Esophagus squamous epithelium (tissue), 5 donors: ENCODE measurements at places on chromosomes 13 and 19. TPM values are rescaled to one million over a fixed set of nuclear protein-coding genes. Genes with fewer than 3 reads are reported as not detected.

DNA sequence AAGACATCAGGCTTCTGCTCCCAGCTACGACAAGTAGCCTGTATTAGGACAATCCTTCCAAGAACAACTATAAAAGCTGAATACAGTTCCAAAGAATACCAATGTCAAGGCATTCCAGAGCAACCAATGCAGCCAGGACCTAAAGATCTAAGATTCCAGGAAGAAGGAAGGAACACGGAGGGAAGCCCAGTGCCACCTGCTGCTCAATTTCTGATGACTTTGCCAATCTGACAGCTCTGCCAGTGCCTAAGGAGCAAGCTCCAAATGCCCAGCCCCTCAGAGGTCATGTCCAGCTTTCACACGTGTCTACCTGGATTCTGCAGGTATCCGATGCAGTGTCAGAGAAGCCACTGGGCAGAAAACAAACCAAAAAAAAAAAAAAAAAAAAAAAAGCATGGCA, 164.4 kb downstream of the IRS2 start:
- H3K4me3 ChIP-seq = no peak overlapping the region
- H3K36me3 ChIP-seq = no peaks in the 10 kb centered on the region
- H3K27ac ChIP-seq = no peak overlapping the region
- DNase-seq = no peak
- no peaks in the 10 kb centered on the region for H3K4me1 ChIP-seq

- no peak overlapping the region for H3K4me3 ChIP-seq
- no peaks in the 10 kb centered on the region for H3K27me3 ChIP-seq
- H3K36me3 ChIP-seq = no peaks in the 10 kb centered on the region
- DNase-seq = no peak
Measured at GRCh38 chr19:7337380-7338194, 11.2 kb upstream of the ARHGEF18 start.

DNA sequence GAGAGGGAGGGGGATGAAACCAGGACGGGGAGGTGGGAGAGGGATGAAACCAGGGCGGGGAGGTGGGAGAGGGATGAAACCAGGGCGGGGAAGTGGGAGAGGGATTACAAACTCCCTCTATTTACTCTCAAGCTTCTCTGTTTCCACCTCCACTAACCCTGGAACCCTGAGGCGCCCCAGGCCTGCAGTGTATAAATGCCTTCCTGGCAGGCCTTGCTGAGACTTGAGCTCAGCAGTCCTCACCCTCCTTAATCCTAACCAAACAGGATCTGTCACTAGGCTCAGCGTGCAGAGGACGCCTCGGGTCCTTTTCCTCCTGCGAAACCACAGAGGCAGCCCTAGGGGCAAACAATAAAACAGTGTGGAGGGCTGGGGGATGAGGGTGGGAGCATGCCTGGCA, 32.1 kb upstream of the OR1M1 start:
- H3K4me1 ChIP-seq = peaks cover 17% of the 10 kb centered on the region
- no peaks in the 10 kb centered on the region for H3K36me3 ChIP-seq
- no peak overlapping the region for H3K4me3 ChIP-seq
- H3K27ac ChIP-seq = no peak overlapping the region
- H3K27me3 ChIP-seq = no peaks in the 10 kb centered on the region
- no peak for DNase-seq

DNA sequence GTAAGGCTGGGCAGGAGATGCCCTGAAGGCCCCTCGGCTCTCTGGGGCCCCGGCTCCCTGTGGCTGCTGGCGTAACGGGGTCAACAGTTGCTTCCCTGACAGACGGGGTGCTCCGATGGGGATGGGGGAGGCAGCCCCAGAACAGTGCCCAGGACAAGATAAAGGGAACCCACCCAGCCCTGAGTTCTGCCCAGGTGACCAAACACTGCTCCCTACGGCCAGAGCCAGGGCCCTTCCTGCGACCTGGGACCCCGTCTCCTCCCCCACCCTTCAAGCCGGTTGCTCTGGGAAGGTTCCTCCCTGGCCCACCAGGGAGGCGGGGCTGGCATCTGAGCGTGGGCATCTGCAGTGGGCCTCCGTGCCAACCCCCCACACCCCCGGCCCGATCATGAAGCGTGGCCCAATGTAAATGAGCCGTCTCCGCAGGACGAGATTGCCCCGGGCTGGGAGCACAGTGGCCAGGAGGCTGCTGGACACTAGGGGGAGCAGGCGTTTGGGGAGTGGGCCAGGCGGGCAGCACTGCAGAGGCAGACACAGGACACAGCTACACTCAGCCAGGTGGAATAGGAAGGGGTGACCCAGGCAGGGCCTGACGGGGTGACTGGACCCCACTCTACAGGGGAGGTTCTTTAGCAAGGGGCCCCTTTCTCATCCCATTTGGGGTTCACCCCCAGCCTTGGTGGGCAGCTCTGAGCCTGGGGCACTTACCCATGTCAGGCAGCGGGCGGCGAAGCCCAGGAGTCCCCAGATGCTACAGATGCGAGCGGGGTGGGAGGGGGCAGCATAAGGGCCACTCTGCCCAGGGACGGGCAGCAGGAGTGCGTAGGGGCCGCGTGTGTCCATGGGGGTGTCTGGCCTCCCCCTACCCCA, 1.2 kb upstream of the NKPD1 start:
- H3K27ac ChIP-seq = peak overlapping the region; percentile 56
- H3K27me3 ChIP-seq = no peaks in the 10 kb centered on the region
- H3K4me1 ChIP-seq = peaks cover 44% of the 10 kb centered on the region
- no peak for DNase-seq

DNA sequence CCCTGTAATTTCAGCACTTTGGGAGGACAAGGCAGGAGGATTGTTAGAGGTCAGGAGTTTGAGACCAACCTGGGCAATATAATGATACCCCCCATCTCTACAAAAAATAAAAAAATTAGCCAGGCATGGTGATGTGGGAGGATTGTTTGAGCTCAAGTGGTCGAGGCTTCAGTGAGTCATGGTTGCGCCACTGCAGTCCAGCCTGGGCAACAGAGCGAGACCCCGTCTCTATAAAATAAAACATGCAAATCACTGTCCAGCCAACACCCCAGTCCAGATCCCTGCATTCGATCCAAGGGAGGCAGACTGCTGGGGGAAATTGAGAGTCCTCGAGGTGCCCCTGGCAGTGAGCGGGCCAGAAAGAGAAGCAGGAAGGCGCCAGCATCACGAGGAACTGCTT, 7.0 kb downstream of the CYTH2 start:
- H3K27me3 ChIP-seq = no peaks in the 10 kb centered on the region
- peaks cover 52% of the 10 kb centered on the region for H3K36me3 ChIP-seq
- H3K4me3 ChIP-seq = no peak overlapping the region

DNA sequence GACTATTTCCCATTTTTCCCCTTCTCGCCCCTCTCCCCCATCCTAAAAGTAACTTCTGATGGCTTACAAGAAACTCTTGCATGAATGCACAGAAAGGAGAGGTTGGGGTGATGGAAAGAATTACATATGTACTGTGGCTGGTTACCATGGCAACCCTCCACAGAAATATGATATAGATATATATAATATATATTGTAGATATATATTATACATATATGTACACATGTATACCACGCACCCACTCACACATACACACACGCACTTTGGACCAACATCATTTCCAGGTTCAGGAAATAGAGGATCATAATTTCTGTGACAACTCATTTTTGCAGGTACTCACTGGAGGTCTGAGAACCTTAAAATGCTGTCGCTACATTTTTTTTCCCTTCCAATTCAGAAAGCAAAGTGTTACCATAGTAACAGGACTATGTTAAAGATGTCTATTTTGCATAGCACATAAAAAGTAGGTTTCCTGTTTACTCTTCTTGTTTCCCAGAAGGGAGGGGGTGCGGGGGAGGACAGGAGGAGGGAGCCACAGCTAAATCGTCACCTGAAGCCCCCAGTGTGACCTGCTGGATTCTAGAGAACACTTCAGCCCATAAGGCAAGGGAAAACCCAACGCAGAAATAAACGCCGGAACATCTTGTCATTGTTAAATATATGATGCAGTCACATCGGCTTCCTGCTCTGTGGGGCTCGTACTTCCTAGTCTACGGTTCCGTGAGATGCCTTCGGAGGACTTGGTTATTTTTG, 44.7 kb downstream of the EFNB2 start:
- no peak overlapping the region for H3K4me3 ChIP-seq
- peaks cover 5% of the 10 kb centered on the region for H3K36me3 ChIP-seq
- no peak for DNase-seq
- H3K27me3 ChIP-seq = no peaks in the 10 kb centered on the region
- H3K4me1 ChIP-seq = no peaks in the 10 kb centered on the region
- no peak overlapping the region for H3K27ac ChIP-seq

DNA sequence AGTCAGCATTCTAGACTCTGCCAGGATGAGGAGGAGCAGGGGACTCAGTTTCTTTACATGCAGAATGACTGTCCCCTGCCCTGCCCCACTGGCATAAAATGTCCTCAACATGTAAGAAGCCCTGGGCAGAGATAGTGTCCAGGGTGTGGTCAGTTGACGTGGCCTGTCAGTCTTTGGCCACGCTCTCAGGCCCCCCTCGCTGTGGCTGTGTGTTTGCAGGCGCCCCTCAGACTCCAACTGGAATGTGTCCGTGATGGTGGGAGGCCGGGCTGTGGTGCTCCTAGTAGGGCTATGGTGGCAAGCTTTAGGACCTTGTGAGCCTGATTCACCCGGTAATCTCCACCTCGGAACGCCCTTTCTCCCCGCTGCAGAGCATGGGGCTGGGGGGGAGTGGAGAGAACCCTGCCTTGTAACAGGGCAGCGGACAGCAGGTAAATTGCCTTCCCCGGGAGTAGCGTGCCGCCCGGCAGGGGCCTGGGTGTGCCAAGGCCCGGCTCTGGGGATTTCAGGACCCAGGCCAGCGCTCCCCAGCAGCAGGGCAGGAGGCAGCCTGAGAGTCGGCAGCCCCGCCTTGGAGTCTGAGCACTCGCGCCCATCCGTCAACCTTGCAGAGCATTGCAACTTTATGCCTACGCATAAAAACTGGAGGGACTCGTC, 62.3 kb downstream of the CHST8 start:
- H3K4me3 ChIP-seq = no peak overlapping the region
- H3K36me3 ChIP-seq = no peaks in the 10 kb centered on the region
- H3K4me1 ChIP-seq = no peaks in the 10 kb centered on the region
- H3K27me3 ChIP-seq = no peaks in the 10 kb centered on the region

ZNF66 gene
- total RNA-seq = 7.1 TPM
